ENCODE measurements at places on chromosomes 3 and 15. TPM values are rescaled to one million over a fixed set of nuclear protein-coding genes. Genes with fewer than 3 reads are reported as not detected.

The IL16 gene
- total RNA-seq, result 0.02 TPM

The CCR8 gene
- total RNA-seq, result not detected

The CILP gene
- 0.46 TPM for total RNA-seq

The TIGIT gene
- not detected for total RNA-seq

The PRTG gene
- total RNA-seq, result 8.9 TPM

The PRR20G gene
- 2.8 TPM for total RNA-seq

The UROC1 gene
- not detected for total RNA-seq

The AGTR1 gene
- 0.70 TPM for total RNA-seq

The TRH gene
- total RNA-seq, result not detected

The MELTF gene
- total RNA-seq, result 60.8 TPM

The LRIG1 gene
- 6.3 TPM for total RNA-seq

The MYLK gene
- 11.6 TPM for total RNA-seq

The SFMBT1 gene
- total RNA-seq, result 11.2 TPM

The ADGRG7 gene
- total RNA-seq, result not detected

The ZNF148 gene
- 9.4 TPM for total RNA-seq

The SLC12A1 gene
- total RNA-seq, result not detected
